ENCODE measurements at places on chromosomes 7 and 10. TPM values are rescaled to one million over a fixed set of nuclear protein-coding genes. Genes with fewer than 3 reads are reported as not detected.

Gene ADGRA1
- total RNA-seq = not detected

Gene ZNF775
- total RNA-seq = 7.1 TPM

Gene NODAL
- total RNA-seq = 0.25 TPM

Gene TAS2R41
- not detected for total RNA-seq

Gene NUDT13
- total RNA-seq = 1.6 TPM

Gene FUOM
- total RNA-seq = 11.4 TPM

Gene FAM25G
- not detected for total RNA-seq

GRCh38 chr10:17113889-17114540 lies 15.6 kb downstream of the CUBN start:
- peaks cover 4% of the 10 kb centered on the region for H3K36me3 ChIP-seq
- DNase-seq = no peak
- H3K27me3 ChIP-seq = no peaks in the 10 kb centered on the region
- H3K4me1 ChIP-seq = peaks cover 4% of the 10 kb centered on the region

DNA sequence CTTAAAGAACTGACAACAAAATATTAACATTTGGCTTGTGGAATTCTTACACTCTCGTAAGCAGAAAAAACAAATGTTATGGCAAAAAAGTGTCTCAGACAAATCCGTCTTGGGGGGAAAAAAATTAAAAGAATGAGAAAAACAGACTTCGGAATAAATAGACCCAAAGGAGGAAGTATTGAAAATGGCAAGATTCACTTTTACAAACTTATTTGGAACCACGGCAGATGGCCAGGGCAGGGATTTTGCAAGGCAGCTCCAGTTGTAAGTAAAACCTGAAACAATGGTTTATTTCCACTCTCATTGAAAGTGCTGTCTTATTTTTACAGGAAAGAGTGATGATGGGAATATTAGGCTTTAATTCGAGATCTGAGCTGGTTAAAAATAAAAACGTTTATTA lies 1.5 kb upstream of the ZNF438 start:
- peaks cover 3% of the 10 kb centered on the region for H3K36me3 ChIP-seq
- DNase-seq = no peak
- H3K27ac ChIP-seq = no peak overlapping the region
- H3K4me1 ChIP-seq = peaks cover 29% of the 10 kb centered on the region
- H3K4me3 ChIP-seq = peak overlapping the region; percentile 85

DNA sequence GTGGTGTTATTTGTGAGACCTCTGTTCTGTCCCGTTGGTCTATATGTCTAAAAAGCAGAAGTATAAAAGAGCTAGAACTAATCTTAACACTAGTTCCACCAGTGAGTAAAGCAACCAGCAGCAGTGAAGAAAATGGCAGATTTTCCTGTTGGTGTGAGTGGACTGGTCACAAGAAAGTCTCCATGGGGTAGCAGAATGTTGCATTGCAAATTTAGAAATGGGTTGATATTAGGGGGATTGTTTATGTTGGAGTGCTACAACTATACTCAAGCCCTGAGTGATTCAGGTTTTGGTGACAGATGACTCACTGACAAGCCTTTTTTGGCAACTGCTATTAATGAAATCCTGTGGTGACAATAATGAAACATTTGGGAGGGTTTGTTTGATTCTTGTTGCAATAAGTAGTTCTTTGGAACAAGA lies 5.6 kb downstream of the AVL9 start:
- no peaks in the 10 kb centered on the region for H3K27me3 ChIP-seq
- peaks cover 34% of the 10 kb centered on the region for H3K36me3 ChIP-seq
- H3K4me1 ChIP-seq = peaks cover 50% of the 10 kb centered on the region

DNA sequence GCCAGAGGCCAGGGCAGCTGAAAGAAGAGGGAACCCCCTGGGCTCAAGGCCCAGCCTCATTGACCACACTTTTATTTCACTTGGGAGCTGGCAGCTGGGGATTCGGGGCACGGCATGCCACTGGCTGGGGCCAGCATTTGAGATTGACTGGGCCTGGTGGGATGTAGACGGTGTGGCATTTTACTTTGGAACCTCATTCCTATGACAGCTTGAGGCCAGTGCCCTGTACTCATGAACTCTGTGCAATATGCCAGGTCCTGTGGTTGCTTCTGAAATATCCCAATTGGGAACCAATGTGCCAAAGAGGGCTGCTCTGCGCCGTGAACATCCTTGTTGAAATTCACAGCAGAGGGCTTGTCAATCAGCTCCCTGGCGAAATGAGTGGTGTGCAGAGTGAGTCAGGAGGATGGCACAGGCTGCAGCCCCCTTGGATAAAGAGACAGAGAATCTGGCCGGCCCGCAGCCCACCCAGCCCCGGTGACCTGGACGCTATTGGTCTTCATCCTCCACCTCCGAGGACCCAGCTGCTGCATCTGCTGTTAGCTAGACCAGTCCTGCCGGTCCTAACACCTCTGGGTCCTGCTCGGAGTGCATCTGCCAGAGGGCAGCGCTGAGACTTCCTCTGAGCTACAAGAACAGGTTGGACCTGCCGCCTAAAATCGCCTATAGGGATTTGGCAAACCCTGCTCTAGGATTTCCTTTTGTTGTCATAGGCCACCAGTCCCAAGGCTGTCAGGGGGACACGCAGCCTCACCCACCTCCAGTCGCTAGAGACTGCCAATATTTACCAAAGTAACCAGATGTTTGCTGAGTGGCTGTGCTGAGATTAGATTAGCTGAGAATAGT lies 58.0 kb downstream of the PRKAG2 start:
- H3K27ac ChIP-seq = no peak overlapping the region
- no peaks in the 10 kb centered on the region for H3K36me3 ChIP-seq
- DNase-seq = no peak
- H3K27me3 ChIP-seq = no peaks in the 10 kb centered on the region
- H3K4me1 ChIP-seq = no peaks in the 10 kb centered on the region

GRCh38 chr7:33901199-33901598 lies 4.1 kb upstream of the BMPER start:
- no peak overlapping the region for H3K27ac ChIP-seq
- DNase-seq = no peak
- no peaks in the 10 kb centered on the region for H3K36me3 ChIP-seq

- no peaks in the 10 kb centered on the region for H3K36me3 ChIP-seq
- DNase-seq = no peak
- no peak overlapping the region for H3K27ac ChIP-seq
- no peaks in the 10 kb centered on the region for H3K4me1 ChIP-seq
- no peaks in the 10 kb centered on the region for H3K27me3 ChIP-seq
These were observed 201.1 kb downstream of the LRRN3 start for GRCh38 chr7:111292026-111292470.

DNA sequence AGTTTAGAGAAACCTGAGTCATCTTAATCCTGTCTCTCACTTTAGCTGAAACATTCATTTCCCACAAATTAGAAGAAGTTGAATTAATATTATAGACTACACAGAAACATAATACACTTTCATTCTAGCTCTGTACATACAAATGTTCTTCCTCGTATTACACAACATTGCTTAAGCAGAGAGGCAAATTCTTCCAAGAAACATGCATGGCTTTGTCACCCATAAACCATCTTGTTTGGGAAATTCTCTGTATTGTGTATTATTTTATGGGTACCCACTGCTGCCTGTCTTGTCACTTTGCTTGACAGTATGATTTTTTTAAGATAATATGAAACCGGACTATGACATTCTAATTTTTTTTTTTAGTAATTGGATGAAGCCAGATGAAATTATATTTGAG lies 104.0 kb downstream of the SRI start:
- H3K27me3 ChIP-seq = no peaks in the 10 kb centered on the region
- H3K4me3 ChIP-seq = no peak overlapping the region
- no peaks in the 10 kb centered on the region for H3K36me3 ChIP-seq
- H3K4me1 ChIP-seq = no peaks in the 10 kb centered on the region
- no peak overlapping the region for H3K27ac ChIP-seq

DNA sequence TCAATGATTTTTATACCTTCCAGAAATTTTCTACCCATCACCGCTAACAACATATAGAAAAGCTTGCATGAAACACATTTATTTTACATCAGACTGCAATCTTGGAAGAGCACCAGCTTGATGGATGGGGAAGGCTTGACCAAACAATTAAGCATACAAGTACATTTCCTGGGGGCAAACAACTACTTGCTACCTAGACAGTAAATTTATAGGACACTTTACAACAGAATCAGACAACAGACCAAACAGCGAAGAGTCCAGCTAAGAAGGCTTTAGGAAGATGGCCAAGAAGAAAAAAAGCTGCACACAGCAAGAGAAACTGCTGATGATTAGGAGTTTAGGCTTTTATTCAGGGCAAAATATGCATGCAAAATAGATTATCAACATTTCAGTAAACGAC lies 8.0 kb downstream of the AASS start:
- H3K4me3 ChIP-seq = no peak overlapping the region
- H3K27ac ChIP-seq = no peak overlapping the region
- H3K4me1 ChIP-seq = peaks cover 3% of the 10 kb centered on the region
- H3K27me3 ChIP-seq = peaks cover 2% of the 10 kb centered on the region
- H3K36me3 ChIP-seq = no peaks in the 10 kb centered on the region

DNA sequence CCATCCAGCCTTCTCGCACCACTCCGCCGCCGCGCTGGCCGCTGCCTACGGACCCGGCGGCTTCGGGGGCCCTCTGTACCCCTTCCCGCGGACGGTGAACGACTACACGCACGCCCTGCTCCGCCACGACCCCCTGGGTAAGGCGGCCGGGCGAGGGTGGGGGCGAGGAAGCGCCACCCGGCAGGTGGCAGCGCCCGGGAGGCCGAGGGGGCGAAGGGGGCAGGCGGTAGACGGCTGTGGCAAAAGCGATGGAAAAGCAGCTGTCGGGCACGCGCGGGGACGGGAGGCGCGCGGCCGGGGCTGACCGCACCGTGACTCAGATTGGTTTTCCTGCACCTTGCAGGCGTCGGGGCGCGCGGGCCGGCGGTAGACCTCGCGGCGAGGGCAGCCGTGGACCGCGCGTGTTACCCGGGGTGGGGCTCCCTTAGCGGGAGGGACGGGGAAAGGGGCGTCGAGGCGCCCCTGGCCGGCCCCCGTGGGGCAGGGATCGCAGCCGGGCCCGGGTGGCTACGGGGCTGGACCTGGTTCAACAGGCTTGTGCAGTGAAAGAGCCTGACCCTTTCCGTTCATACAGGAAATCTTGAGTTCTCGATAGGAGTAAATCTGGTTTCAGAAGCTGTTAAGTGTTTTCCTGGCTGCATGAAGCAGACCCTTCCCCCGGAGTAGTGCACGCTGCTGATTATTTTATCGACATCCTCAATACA lies 608 bp downstream of the HHEX start:
- peak; percentile 77 for DNase-seq
- peaks cover 5% of the 10 kb centered on the region for H3K36me3 ChIP-seq
- peaks cover 23% of the 10 kb centered on the region for H3K4me1 ChIP-seq
- H3K27ac ChIP-seq = no peak overlapping the region
- peaks cover 75% of the 10 kb centered on the region for H3K27me3 ChIP-seq

- no peaks in the 10 kb centered on the region for H3K4me1 ChIP-seq
- DNase-seq = no peak
- no peak overlapping the region for H3K4me3 ChIP-seq
- no peak overlapping the region for H3K27ac ChIP-seq
These were observed 85.4 kb upstream of the VOPP1 start for GRCh38 chr7:55657654-55658053.

GRCh38 chr10:14588084-14588937 lies 186.4 kb downstream of the FAM107B start:
- H3K4me3 ChIP-seq = peak overlapping the region; percentile 47
- H3K4me1 ChIP-seq = peaks cover 93% of the 10 kb centered on the region
- H3K36me3 ChIP-seq = peaks cover 79% of the 10 kb centered on the region
- H3K27ac ChIP-seq = peak overlapping the region; percentile 96

GRCh38 chr7:120462991-120463390 lies 190.0 kb downstream of the KCND2 start:
- no peaks in the 10 kb centered on the region for H3K4me1 ChIP-seq
- H3K4me3 ChIP-seq = no peak overlapping the region
- no peak for DNase-seq

DNA sequence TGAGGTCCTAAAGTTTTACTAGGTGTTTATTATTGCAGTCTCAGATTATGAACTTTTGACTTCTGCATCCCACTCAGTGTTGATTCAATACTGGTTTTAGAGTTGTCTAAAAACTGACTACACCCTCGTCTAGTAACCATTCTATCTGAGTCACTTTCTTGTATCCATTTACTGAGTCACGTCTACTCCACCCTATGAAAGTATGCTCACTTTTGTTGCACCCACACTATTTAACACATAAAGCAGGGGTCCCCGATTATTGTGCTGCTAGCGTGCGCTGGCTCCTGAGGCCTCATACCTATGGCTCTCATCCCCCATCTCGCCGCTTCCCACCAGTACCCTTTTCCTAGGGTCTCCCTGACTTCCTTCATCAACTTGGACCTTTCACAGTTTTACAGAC lies 2.0 kb downstream of the SAMD9 start:
- H3K27ac ChIP-seq = peak overlapping the region; percentile 93
- no peak for DNase-seq
- H3K36me3 ChIP-seq = peaks cover 88% of the 10 kb centered on the region
- peaks cover 71% of the 10 kb centered on the region for H3K4me1 ChIP-seq
- H3K4me3 ChIP-seq = peak overlapping the region; percentile 98
- H3K27me3 ChIP-seq = no peaks in the 10 kb centered on the region

DNA sequence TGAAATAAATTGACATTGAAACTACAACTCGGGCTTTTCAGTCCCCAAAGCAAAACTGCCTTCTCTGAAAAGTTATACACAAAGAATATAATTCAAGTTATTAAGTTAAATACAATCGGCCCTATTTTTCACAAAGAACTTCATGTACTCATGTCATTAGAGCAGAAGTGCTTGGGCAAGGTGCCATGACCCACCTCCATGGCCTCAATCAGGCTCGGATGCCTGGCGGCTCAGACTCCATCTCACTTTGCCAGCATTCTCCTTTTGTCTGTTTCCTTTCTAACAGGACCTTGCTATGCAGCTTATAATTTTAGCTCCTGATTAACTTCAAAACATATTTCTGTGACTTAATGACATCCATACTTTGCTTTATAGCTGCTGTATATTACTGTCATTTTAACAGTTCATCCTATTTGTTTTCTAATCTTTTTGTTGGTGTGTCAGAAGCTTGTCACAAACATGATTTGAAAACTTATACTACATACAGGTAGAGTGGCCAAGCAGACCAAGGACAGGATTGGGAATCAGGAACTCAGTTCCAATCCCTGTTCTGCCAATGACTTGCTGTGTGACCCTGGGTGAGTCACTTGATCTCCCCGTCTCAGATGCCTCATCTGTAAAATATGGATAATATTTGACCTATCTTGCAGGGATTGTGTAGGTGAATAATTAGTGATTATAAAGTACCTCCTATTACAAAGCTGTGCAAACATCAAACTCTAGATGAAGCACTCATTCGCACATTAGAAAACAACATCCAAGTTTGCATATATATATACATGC lies 60.8 kb upstream of the ITGA8 start:
- no peaks in the 10 kb centered on the region for H3K27me3 ChIP-seq
- no peak overlapping the region for H3K27ac ChIP-seq
- peaks cover 63% of the 10 kb centered on the region for H3K36me3 ChIP-seq
- H3K4me1 ChIP-seq = no peaks in the 10 kb centered on the region
- no peak for DNase-seq

- peaks cover 29% of the 10 kb centered on the region for H3K4me1 ChIP-seq
- H3K36me3 ChIP-seq = no peaks in the 10 kb centered on the region
- no peaks in the 10 kb centered on the region for H3K27me3 ChIP-seq
- peak overlapping the region; percentile 93 for H3K27ac ChIP-seq
These were observed 57.0 kb downstream of the YKT6 start for GRCh38 chr7:44257618-44258422.
